ENCODE measurements at places on chromosomes 1 and 21. TPM values are rescaled to one million over a fixed set of nuclear protein-coding genes. Genes with fewer than 3 reads are reported as not detected.

- DNase-seq = no peak
Observed at GRCh38 chr21:17460094-17460493, 52.7 kb upstream of the CXADR start.

DNA sequence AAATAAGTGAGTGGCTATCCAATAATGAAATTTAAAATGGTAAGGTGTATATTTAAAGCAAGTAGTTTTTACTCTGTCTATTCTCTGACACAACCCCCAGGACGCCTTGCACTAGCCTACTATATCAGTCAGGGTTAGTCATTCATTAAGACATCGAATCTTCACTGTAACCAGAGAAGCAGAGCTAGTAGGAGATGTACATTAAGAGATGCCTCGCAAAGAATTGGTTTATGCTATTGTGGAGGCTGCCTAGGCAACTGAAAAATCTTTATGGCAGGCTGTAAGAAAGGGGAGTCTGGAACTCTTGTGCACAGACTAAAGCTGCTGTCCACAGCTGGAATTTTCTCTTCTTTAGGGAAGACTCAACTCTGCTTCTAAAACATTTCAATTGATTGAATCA, 28.8 kb downstream of the NTNG1 start:
- no peak for DNase-seq

DNA sequence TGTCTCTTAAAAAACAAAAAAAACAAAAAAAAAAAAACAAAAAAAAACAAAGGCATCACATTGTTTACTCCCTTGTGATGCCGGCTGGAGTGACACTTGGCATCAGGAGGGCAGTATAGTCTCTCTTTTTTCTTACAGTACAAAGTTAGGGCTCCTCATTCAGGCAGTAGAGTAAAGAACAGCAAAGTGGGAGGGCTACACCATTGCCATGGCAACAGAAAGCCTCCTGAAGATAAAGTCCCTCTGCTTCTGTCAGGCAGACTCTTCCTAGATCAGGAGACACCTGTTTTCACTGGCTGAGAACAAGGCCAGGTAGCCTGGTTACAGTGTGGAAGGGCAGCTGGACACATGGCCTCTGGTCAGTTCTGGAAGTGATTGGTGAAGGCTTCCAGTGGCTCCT, 41.3 kb upstream of the RAB3GAP2 start:
- DNase-seq = no peak

GRCh38 chr1:221430152-221430960, 311.5 kb downstream of the DUSP10 start:
- no peak for DNase-seq

DNA sequence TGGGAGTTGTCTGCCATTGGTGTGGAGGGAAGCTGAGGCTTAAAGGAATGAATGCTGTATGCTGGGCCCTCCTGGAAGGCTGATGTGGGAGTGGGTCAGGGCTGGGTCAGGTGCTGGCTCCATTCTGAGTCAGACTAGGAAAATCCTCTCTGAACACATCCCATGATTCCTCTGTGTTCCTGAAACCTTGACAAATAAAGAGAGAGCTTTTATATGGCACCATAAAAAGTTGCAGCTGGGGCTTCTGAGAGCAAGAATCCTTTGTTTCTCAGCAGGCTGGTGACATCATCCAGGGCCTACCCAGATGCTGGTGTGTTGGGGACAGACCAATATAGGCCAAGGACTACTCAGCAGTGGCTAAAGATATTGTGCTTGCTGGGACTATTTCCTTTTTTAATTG, 27.8 kb upstream of the NFASC start:
- DNase-seq = no peak

- no peak for DNase-seq
Observed at GRCh38 chr1:231040800-231041718, 1.0 kb upstream of the FAM89A start.

DNA sequence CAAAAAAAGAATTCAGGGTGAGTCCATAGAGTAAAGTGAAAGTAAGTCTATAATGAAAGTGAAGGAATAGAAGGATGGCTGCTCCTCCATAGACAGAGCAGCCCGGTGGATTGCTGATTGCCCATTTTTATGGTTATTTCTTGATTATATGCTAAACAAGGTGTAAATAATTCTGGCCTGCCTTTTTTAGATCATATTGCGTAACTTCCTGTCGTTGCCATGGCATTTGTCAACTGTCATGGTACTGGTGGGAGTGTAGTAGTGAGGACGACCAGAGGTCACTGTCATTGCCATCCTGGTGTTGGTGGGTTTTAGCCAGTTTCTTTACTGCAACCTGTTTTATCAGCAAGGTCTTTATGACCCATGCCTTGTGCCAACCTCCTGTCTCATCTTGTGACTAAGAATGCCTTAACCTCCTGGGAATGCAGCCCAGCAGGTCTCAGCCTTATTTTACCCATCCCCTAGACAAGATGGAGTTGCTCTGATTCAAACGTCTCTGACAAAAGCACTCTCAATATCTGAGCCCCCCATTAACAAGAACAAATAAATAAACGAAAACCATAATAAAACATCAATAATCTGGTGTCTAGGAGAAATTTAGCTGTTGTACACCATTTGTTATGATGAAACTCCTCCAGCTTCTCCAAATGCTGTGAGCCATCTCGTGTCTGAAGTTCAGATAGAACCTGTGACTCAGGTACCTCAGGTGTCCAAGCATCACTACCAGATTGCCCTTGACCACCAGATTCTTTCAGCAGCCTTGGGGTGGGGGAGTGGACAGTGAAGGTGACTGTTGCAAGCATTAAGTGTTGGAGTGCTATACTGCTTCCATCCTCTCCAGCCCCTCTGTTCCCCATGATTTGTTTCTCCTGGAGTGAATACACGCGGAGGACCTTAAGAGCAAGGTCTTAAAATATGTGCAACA, 36.0 kb downstream of the EBNA1BP2 start:
- DNase-seq = no peak

- DNase-seq = no peak
Observed at GRCh38 chr1:89800022-89800655, 20.7 kb upstream of the LRRC8D start.

GRCh38 chr1:111191496-111191895, 8.9 kb downstream of the DENND2D start:
- no peak for DNase-seq

GRCh38 chr1:209585197-209585596, 1.7 kb downstream of the CAMK1G start:
- DNase-seq = no peak

GRCh38 chr1:205976708-205977401, 26.3 kb downstream of the RAB7B start:
- no peak for DNase-seq

DNA sequence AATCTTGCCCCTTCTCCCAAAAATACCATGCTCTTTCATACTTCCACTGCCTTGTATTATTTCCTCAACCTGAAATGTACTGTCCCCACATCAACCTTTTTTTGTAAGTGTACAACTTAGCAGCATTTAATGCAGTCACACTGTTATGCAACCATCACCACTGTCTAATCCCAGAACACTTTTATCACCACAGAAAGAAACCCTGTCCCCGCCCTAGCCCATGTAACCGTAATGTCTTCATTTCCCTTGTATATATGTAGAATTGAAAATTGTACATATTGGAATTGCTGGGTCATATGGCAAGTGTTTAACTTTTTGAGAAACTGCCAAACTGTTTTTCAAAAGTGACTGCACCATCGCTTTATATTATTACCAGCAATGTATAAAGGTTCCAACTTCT, 37.4 kb downstream of the PTP4A2 start:
- no peak for DNase-seq

DNA sequence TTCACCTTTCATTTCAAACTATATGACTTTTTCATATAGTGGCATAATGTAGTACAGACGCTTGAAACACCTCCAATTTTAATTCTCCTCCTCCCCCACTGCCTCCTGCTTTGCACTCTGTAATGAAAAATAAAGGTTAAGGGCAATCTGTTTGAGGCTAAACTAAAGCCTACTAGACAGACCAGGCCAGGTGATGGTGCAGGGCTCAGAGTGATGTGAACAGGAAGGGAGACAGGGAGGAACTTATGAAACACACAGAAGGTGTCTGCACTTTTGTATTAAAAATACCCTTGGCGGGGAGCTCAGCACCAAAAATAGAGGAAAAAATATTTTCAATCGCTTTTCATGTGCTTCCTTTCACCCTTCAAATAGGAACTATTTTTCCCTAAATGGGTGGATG, 415.4 kb downstream of the LMO4 start:
- DNase-seq = no peak

DNA sequence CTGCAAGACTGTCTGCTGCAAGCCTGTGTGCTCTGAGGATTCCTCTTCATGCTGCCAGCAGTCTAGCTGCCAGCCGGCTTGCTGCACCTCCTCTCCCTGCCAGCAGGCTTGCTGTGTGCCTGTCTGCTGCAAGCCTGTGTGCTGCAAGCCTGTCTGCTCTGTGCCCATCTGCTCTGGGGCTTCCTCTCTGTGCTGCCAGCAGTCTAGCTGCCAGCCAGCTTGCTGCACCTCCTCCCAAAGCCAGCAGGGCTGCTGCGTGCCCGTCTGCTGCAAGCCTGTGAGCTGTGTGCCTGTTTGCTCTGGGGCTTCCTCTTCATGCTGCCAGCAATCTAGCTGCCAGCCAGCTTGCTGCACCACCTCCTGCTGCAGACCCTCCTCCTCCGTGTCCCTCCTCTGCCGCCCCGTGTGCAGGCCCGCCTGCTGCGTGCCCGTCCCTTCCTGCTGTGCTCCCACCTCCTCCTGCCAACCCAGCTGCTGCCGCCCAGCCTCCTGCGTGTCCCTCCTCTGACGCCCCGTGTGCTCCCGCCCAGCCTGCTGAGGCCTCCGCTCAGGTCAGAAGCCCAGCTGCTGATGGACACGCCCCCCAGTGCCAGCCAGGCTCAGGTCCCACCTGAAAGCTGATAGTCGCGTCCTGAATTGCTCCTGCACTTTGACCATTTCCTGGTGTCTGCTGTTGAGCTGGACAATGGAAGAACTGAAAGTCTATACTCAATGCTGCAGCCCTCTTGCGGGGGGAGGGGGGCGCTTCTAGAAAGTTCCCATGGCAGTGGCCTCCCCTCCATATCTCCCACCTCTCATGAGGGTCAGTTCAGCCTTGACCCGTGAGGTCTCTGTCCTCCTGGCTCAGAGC, 1.2 kb downstream of the KRTAP10-4 start:
- DNase-seq = no peak

DNA sequence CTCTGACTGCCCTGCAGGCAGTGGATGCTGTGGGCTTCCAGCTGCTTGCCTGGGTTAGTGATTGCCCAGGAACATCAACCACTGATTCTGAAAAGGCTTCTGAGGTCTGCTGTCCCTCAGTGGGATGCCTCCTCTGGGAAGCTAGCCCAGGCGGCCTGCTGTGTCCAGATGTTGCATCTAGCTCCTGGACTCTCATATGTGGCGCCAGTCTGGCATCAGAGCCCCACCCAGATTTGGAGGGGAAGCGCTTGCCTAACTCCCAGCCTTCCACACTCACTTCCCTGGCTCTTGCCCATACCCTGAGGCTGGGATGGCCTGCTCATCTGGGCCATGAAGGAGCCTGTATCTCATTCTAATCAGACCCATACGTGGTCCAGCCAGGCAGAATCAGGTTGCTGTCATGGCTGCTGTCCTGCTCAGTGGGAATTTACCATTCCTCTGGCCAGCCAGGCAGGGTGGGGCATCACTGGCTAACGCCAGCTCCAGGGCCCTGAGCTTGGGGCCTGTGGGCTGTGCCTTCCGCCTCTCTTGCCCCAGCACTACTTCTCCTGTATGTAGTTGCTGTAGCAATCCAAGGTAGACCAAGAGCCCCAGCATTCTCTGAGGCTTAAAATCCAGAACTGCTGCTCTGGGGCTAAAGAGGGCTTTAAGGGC, 4.1 kb downstream of the CSF1 start:
- DNase-seq = no peak

- no peak for DNase-seq
Observed at GRCh38 chr1:174971902-174972301, 27.8 kb upstream of the CACYBP start.

GRCh38 chr1:36937371-36937770, 96.9 kb downstream of the GRIK3 start:
- no peak for DNase-seq

GRCh38 chr21:35226968-35227744, 178.1 kb upstream of the RUNX1 start:
- DNase-seq = peak; percentile 32

- DNase-seq = no peak
Observed at GRCh38 chr21:40160911-40161310, 293.7 kb downstream of the PCP4 start.

DNA sequence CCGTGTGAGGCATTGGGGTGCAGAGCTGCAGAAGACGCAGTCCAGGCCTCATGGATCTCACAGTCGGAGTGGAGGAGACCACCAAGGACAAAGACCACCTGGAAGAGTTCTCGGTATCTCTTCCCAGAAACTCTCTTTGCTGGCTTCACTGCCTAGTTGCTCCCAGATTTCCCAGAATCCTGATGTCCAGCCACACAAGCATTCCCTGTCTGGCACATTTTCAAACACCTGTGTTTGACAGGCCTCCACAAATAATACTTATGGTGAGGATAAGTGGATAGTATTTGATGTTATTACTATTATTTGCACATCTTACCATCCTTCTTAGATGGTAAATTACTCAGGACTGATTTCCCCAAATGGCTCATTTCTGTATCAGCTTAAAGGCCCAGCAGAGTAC, 27.7 kb upstream of the KANK4 start:
- DNase-seq = no peak

DNA sequence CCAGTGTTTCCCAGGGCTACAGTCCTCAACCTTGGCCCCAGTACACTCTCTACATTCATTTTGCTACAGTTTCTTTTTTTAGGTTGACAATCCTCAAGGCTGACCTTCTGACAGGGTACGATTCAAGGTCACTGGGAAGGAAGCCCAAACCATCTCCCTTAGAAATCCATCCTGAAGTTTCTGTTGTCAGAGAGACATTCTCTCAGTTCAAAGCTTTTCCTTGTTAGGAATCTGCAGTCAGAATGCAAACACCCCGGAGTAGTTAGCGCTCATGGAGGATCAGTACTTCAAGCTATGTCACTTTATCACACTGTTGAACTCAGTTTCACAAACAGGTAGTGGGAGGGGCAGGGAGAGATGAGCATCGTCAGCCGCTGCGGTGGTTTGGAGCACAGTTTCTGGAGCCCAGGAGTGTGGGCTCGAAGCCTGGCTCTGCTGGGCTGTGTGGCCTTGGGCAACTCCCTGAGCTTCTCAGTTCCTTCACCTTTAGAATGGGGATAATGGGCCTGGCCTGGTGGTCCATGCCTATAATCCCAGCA, 4.2 kb downstream of the SLC2A5 start:
- no peak for DNase-seq

- DNase-seq = no peak
Observed at GRCh38 chr1:30384286-30385245, 338.8 kb downstream of the MATN1 start.

DNA sequence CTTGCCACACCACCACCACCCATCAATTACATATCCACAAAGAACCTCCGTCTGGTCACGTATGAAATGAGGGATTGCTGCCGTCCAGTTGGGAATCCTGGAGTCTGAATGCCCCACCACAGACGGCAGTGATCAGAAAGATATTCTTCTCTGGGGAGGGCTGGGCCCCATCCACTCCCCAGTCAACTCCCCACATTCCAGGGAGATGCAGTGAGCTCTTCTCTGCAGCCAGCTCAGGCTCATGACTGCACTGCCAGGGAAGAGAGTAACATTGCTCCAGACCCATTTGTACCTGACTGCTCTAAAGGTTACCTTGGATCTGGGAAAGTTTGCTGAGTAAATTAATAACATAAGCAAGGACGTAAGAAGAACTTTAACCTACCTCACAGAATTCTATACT, 18.3 kb downstream of the DEGS1 start:
- DNase-seq = no peak

Gene DCAF8
- 178 TPM for total RNA-seq

Gene LENEP
- total RNA-seq = not detected

Gene CLCA4
- not detected for total RNA-seq

Gene ADGRB2
- total RNA-seq = 1.0 TPM

Gene LCE1F
- total RNA-seq = not detected

Gene ANKRD35
- total RNA-seq = not detected

Gene ADAMTSL4
- 1.6 TPM for total RNA-seq

Gene USH2A
- not detected for total RNA-seq

Gene OR2T35
- total RNA-seq = not detected

Measured in T-helper 17 cell (primary cell).